Heart left ventricle (tissue), 16 donors: ENCODE measurements at places on chromosomes 12 and 14.

GRCh38 chr14:55654243-55654642 lies 74.2 kb downstream of the KTN1 start:
- no peak for DNase-seq

- no peak for DNase-seq
These were observed 8.6 kb downstream of the RAN start for GRCh38 chr12:130880411-130880885.

- DNase-seq: peak; percentile 70
These were observed 125.3 kb upstream of the HIF1A start for GRCh38 chr14:61569812-61570548.

DNA sequence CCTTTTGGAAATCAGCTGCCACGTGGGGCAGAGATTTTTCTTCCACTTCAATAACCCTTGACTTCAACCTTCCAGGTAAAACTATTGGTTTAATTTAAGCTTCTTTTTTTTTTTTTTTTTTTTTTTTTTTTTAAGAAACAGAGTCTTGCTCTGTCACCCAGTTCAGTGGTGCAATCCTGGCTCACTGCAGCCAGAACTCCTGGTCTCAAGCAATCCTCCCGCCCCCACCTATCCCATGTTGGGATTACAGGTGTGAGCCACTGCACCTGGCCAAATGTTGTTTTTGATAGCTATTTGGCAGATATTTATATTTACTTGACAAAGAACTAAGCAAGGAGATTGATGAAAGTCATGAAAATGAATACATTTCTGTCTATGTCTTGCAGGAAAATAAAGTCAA lies 65.1 kb downstream of the SINHCAF start:
- DNase-seq: no peak

- DNase-seq: no peak
These were observed 23.1 kb downstream of the GARIN6 start for GRCh38 chr12:99670635-99671034.

GRCh38 chr14:64098120-64098519 lies 196.1 kb downstream of the ESR2 start:
- DNase-seq: no peak

DNA sequence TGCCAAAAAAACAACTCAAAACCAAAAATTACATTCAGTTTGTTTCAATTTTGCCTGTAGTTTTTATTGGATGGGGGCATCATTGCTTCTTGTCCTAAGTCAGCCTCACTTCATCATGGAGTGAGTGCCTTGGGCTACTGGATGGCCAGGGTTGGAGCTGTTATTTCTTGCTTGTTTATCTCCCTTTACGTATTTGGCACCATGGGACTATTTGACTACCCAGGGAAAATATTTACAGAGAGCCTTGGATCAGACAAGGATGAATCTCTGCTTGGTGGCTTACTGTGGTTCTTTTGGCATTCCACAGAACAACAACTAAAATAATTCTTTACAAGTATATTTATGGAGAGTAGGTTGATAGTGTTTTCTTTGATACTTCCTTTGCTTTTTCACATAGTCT lies 160.8 kb upstream of the SEL1L start:
- no peak for DNase-seq

DNA sequence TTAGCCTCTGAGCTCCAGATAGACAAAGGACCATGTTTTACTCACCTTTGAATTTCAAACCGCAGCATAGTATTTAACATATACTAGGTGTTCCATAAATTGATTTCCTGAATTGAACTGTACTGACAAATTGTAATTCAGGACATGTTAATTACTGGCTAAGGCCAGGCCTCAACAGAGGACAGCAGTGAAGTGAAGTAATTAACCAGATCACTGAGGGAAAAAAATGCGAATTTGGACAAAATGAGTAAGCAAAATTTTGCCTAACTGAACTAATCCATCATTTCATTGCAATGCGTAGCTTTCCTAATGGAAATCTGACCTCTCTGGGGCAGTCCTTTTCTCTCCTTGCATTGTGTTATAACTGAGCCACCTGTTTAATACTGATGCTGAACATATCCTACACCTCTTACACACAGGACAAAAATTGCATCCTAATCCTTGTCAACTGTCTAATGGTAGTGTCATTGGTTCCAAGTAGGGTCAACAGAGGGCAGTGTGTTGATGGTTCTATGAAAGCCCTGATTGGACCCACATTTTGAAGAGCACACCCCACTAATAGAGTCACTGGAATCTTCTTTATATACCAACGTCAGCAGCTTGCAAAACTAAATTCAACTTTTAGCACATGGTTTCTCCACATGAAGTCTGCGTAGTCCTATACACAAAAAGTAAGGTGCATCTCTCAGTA lies 148.4 kb downstream of the SLC25A21 start:
- no peak for DNase-seq
